ENCODE measurements at places on chromosomes 4 and X.

DNA sequence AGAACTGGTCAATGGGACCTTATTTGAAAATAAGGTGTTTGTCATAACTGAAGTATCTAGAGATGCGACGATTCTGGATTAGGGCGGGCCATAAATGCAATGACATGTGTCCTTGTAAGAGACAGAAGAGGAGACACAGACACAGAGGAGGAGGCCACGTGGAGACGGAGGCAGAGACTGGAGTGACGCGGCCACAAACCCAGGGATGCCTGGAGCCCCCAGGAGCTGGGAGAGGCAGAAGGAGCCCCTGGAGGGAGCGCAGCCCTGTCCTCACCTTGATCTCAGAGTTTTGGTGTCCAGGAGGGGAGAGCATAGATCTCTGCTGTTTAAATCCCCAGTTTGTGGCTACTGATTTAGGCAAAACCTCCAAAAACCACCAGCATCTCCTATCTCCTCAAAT lies 5.0 kb downstream of the GTPBP6 start:
- no peak for DNase-seq

- DNase-seq, result peak; percentile 79
Measured at GRCh38 chr4:825063-825970, 612 bp downstream of the CPLX1 start.

DNA sequence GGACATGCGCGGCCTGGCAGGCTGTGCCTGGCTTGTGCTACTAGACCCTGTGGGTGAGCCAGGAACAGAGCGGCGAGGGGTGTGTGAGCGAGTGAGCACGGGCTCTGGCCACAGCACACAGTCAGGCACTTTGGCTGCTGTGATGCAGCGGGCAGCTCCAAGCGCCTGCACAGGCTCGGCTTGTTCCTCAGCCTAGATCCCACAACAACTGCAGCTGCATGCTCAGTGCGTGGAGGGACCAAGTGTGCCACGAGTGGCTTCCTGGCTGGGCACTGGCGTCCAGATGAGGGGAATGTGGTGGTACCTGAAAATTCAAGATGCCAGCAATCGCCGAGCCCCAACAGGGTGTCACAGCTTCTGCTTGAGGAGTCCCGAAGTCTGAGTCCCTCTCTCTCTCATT lies 1056.6 kb downstream of the RAPGEF2 start:
- DNase-seq, result no peak

DNA sequence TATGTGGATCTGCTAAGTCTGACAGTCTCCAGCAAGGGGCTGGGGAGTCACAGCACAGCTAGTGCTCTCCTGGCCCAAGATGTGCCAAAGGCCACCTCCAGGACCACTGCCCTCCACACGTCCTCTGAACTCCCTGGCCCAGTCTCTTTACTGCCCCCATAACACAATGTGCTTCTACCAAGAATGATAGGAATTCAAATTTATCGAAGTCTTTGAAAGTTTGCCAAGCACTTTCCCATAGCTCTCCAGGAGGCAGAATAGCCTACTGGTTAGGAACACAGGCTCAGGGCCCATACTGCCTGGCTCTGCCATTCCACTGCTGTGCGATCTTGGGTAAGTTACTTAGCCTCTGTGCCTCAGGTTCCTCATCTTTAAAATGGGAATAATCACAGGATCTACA lies 86.7 kb downstream of the NHSL2 start:
- no peak for DNase-seq

GRCh38 chr4:15498356-15498755 lies 28.7 kb downstream of the CC2D2A start:
- DNase-seq, result no peak

GRCh38 chr4:40553995-40554394 lies 75.7 kb downstream of the RBM47 start:
- DNase-seq, result no peak

DNA sequence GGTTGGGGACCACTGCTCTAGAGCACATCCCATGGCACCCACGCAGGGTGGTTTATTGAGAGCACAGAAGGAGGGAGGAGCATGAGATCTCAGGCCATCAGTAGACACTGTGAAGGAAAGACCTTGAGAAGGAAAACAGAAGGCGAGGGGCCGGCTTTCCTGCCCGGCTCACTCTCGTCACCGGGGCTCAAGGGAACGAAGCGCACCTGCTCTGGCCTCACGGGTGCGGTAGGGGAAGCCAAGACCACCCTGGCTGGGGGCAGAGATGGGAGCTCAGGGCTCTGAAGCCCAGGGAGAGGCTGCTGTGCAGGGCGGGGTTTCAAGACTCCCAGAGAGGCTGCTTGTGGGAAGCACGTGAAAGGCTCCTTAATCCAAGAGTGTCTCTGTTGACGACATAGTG lies 105.9 kb downstream of the TNIP2 start:
- DNase-seq, result no peak

DNA sequence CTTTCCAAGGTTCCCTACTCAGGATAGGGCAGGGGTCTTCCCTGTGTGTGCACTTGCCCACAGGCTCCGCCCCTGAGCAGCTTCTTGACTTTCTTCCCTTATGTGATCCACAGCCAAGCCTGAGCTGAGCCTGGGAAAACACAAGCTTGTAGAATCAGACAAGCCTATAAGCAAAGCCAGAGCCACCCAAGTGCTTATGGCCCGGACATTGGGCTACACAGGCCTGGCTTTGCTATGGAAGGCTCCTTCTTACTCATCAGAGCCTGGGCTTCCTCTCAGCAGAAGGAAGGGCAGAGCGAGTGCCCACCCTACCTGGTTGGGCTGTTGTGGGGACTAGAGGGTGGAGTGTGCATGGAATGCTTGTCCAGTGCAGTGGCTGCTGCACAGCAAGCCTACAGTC lies 1.3 kb upstream of the TNIP2 start:
- DNase-seq, result no peak

DNA sequence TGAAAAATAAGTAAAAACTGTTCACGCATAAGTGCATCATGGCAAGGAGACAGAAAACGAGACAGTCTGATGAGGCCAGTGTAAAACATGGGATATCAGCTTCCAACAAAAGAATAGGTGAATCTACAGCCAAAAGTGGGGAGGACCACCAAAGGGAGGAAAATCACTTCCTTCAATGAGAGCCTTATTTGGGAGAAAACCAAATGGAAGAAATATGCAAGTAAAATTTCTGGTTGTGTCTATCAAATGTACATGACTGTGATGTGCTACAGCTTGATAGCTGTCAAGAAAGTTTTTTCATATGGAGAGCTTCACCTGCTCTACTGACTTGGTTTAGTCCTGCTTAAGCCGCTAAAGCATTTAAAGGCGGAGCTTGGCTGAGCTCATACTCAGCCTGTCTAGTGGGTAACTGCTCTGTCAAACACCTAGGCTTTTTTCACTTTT lies 66.2 kb downstream of the MAGEA1 start:
- no peak for DNase-seq

DNA sequence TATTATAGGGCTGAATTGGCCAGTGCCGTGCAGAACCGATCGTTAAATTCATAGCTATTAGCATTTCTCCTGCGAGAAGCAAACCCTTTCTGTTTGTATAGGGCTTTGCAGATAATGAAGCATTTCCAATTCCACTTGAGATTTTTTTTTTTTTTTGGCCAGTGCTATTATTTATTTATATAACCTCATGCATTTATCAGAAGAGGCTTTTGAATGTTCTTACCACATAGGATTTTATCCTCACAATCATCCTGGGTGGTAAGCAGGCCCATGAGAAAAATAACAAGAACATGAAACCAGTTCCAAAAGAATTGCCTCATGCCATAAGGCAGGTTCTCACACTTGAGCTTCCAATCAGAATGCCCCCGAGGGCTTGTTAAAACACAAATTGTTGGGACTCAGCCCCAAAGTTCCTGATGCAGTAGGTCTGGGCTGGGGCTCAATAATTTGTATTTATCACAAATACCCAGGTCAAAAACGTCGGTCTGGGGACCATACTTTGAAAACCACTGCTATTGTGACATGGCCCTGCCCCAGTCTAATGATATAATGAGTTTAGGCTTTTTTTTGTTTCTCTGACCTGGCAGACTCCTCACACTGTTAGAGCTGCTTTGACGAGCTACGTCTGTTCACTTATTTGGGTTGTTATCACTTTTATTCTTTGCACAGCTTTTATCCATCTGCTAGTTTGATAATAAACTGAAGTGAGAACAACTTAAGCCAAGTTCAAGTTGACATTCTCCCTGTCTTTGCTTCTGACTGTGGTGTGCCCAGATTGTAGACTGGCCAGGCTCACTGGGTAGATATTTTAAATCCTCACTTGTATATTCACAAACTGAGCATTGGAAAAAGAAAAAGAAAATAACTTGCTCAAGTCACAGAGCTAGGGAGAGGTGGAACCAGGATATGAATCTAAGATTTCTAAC lies 20.1 kb downstream of the SUPT20HL1 start:
- no peak for DNase-seq

DNA sequence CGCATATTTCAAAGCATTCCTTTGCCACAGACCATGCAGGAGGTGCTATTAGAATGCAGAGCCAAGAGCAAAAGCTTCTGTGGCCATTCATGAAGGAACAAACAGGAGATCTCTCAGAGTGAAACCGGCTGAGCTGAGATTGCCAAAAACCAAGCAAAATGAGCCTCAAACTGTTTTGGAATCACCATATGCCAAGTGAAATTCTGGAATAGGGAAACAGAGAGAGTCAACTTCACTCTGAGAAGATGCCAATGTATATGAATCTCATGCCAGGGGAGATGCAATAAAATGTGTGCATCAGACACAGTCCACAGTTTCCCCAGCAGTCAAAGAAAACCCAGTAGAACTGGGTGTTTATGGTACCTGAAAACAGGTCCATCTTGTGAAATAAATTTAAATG lies 42.3 kb downstream of the SRPX start:
- no peak for DNase-seq

DNA sequence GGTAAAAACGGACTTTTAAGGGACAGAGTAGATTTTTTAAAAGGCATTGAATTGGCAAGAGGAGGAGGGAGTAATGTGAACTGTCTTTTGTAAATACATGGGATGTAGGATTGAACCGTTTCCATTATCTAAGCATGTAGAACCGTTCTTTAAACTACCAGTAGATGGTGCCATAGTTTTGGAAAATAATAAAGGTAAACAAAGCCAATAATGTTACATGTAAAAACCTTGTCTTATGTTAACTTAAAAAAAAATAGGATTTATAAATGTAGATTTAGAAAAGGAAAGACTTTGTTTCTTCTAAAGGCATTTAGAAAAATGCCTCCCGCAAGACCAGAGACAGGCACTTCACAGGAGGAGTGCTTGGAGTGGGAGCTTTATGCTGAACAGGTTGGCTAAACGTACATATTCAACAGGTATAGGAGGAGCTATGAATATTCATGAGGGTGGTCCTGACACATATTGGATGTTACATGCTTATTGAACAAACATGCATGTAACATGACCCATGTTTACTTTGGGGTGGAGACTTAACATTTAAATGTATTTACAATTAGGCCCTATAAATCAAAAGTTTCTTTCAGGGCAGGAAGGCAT lies 45.5 kb upstream of the FAM241A start:
- no peak for DNase-seq

DNA sequence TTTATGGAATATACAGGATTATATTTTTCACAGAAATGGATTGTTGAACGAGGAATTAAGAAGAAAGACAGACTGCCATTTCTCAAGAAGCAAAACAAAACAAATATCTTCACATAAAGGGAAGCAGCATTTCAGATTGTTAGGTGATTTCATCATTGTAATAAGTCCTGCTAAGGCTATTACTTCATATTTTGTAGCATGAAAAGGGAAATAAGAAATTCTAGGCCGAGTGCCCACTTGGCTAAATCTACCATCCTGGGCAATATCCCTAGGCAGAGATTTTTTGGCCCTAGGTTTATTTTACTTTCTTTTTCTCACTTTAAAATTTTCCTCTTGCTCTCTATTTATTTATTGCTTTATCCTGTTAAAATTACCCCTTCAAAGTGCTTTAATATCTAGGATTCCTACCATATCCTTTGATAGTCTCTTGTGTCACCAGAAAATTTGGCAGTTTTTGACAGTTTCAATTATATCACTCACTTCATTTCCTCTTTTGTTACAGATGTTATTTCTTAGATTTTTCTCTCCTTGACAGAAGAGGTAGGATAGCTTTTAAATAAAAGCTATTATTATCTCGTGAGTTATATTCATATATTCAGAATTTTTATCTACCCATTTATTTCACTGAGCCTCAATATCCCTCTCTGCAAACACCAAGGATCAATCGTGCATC lies 142.3 kb downstream of the PDGFC start:
- no peak for DNase-seq

DNA sequence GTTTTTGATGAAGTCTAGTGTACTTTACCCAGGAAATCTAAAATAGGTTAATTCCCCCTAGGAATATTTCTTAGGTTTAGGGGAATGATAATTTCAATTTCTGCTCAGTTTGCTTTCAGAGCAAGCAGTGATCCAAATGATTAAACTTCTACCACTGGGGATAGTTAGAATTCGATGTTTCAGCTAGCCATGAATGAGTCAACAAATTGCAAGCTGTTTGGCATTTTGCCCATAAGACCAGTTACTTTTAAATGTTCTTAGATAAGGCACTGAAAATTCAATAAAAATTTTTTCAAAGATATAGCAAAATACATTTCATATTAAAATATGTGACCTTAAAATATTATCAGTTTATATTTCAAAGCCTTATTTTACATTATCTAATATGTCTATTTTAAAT lies 993.6 kb downstream of the ARAP2 start:
- no peak for DNase-seq

DNA sequence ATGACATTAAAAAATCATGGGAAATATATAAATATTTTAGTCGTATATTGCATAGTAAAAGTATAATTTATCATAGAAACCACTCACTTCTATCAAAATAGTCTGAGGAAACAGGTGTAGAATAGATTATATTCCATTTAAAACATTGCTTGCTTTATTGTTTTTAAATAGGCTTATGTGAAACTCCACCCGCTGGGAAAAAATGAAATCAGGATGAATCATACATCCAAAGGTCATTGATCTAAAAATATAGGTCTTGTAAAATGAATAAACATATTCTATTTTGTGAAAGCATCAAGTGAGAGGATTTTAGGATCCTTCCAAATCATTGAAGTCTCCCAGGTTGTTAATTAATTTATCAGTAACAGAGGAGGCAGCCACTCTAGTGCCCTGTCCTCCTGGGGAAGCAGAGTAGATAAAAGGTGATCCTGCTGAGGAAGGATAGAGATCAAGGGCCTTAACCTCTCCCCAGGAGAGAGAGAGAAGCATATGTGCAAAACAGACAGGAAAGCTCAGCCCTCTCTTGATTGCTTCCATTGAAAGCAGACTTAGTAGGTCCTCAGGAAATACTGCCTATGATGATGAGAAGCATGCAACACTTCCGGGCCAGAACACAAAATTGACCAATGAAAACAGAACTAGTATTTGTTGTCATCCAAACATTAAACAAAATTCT lies 96.8 kb upstream of the MAP9 start:
- DNase-seq, result no peak

GRCh38 chr4:172826861-172827260 lies 341.8 kb upstream of the GALNT7 start:
- no peak for DNase-seq

- DNase-seq, result no peak
Measured at GRCh38 chrX:37320541-37321203, 28.5 kb upstream of the PRRG1 start.

DNA sequence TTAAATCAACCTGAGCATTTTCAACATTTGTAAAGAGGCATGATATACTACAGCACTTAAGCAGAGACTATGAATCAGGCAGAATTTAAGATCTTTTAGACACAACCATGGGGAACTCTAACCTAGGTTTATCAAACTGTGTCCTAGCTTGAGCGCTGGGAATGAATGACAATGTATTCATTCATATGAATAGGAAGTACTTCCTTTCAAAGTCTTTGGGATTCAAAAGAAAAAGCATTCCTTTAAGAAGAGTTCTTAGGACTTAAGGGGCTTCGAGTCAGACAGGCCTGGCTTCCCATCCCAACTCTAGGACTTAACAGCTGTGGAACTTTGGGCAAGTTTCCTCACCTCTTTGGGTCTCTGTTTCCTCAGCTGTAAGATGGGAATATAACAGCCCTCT lies 104.6 kb downstream of the ANAPC4 start:
- no peak for DNase-seq
